ENCODE measurements at places on chromosomes 7 and 10.

DNA sequence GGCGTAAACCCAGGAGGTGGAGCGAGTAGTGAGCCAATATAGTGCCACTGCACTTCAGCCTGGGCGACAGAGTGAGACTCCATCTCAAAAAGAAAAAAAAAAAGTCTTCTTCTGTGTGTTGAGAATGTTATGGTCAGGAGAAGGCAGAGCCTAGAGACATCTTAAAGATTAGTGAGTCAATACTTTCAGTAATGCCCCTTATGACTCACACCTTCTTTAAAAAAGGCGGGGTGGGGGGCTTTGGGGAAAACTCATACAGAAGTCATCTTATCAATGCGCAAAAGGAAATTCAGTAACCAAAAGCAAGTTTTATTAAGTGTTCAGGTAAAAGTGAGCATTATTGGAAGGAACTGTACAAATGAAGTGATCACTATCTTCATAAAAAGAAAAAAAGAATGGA, 1369.8 kb upstream of the LRRTM3 start:
- no peak for DNase-seq
- no peaks in the 10 kb centered on the region for H3K27me3 ChIP-seq
- no peaks in the 10 kb centered on the region for H3K4me1 ChIP-seq
- H3K27ac ChIP-seq: no peak overlapping the region

GRCh38 chr7:77648742-77649338, 47.4 kb upstream of the RSBN1L start:
- H3K4me1 ChIP-seq: peaks cover 4% of the 10 kb centered on the region
- peaks cover 4% of the 10 kb centered on the region for H3K36me3 ChIP-seq
- H3K27me3 ChIP-seq: no peaks in the 10 kb centered on the region
- no peak overlapping the region for H3K27ac ChIP-seq

- H3K27me3 ChIP-seq: no peaks in the 10 kb centered on the region
- no peaks in the 10 kb centered on the region for H3K36me3 ChIP-seq
- no peak for DNase-seq
- no peak overlapping the region for H3K27ac ChIP-seq
- no peaks in the 10 kb centered on the region for H3K4me1 ChIP-seq
These were observed 304.4 kb downstream of the GRID1 start for GRCh38 chr10:86062198-86062550.

DNA sequence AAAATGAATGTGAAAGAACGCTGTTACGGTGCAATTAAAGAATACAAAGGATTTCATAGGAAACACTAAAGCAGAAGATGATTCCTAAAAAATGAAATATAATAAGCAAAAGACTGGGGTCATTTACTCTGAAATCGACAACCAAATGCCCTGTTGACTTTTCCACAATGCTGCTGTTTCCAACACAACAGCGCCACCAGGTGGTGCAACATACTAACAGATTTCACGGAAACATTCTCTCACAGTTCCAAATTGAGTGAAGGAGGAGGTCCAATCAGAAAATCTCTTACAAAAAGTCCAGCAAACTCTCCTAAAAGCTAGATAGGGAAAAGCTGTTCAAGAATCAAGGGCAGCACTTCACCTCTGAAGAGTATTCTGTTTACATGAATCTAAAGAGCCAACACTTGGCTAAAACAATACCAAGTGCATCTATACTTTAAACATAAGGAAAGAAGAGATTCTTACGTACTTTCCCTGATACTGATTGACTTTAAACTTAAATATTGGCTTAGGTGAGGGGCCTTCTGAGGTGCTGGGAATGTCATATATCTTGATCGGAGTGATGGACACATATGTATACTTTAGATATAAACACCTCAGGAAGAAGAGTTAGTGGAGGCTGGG, 55.9 kb downstream of the UPF2 start:
- no peaks in the 10 kb centered on the region for H3K36me3 ChIP-seq
- peak; percentile 72 for DNase-seq
- H3K27me3 ChIP-seq: no peaks in the 10 kb centered on the region
- H3K27ac ChIP-seq: no peak overlapping the region
- H3K4me1 ChIP-seq: no peaks in the 10 kb centered on the region
- H3K4me3 ChIP-seq: no peak overlapping the region

DNA sequence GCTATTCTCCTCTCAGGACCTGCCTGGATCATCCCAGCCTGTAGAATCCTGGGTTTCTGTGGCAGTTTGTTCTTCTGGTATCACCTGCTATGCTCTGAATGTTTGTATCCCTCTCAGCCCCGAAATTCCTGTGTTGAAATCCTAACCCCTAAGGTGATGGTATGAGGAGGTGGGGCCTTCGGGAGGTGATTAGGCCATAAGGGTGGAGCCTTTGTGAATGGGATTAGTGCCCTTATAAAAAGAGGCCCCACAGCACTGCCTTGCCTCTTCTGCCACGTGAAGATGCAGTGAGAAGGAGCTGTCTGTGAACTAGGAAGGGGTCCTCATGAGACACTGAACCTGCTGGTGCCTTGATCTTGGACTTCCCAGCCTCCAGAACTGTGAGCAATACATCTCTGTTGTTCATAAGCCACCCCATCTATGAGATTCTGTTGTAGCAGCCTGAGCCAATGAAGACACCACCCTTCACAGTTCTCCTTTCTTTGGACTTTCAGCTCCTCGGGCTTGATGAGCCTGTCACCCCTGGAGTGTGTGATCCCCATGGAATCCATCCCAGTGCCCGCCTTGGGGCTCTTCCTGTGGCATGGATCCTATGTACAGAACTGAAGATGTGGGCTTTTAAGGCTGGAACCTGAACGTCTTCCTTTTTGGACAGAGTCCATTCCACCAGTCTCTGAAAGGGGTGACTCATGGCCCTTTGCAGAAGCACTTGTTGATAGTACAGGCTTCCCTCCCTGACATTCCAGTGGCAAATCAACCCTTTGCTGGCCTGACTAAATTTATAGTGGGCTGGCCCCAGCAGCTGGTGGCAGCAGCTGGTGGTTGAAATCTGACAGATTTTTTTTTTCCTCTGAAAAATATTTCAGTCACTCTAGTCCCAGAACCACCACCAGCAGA, 138.0 kb downstream of the TACC2 start:
- peaks cover 10% of the 10 kb centered on the region for H3K4me1 ChIP-seq
- H3K36me3 ChIP-seq: no peaks in the 10 kb centered on the region
- peak overlapping the region; percentile 41 for H3K4me3 ChIP-seq
- H3K27ac ChIP-seq: peak overlapping the region; percentile 64
- peak; percentile 97 for DNase-seq

DNA sequence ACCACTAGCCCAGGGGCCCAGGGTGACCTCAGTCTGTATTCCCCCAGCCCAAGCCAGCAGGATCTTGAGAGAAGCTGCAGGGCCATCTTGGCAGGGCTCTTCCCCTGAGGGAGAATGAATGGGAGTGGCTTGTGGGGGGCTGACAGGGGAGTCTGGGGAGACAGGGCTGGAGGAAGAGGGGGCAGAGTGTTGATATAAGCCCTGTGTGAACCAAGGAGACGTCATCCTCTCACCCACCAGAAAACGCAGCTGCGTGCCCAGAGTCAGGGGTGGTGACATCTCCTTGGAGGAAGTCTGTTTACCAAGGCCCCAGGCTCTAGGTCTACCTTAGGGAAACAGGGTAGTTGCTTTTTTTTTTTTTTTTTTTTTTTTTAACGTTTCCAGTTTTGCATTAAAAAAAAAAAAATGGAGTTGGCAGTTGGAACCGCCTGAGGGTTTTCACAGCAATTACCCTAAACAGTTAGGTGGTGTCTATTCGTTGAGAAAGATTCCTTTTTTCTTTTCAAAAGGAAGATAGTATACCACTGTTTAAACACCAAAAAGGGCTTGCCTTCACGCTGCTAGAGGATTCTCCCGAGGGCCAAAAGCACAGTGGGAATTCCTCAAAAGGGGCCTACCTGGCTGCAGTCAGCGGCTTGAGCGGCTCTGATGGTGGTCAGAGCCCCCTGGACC, 113.8 kb downstream of the PRPF18 start:
- H3K4me3 ChIP-seq: no peak overlapping the region
- H3K36me3 ChIP-seq: peaks cover 40% of the 10 kb centered on the region
- H3K27ac ChIP-seq: no peak overlapping the region
- peaks cover 10% of the 10 kb centered on the region for H3K4me1 ChIP-seq
- no peaks in the 10 kb centered on the region for H3K27me3 ChIP-seq

GRCh38 chr7:102427019-102427405, 6.4 kb upstream of the ORAI2 start:
- H3K36me3 ChIP-seq: peaks cover 14% of the 10 kb centered on the region
- H3K27ac ChIP-seq: no peak overlapping the region
- DNase-seq: no peak
- no peaks in the 10 kb centered on the region for H3K4me1 ChIP-seq

DNA sequence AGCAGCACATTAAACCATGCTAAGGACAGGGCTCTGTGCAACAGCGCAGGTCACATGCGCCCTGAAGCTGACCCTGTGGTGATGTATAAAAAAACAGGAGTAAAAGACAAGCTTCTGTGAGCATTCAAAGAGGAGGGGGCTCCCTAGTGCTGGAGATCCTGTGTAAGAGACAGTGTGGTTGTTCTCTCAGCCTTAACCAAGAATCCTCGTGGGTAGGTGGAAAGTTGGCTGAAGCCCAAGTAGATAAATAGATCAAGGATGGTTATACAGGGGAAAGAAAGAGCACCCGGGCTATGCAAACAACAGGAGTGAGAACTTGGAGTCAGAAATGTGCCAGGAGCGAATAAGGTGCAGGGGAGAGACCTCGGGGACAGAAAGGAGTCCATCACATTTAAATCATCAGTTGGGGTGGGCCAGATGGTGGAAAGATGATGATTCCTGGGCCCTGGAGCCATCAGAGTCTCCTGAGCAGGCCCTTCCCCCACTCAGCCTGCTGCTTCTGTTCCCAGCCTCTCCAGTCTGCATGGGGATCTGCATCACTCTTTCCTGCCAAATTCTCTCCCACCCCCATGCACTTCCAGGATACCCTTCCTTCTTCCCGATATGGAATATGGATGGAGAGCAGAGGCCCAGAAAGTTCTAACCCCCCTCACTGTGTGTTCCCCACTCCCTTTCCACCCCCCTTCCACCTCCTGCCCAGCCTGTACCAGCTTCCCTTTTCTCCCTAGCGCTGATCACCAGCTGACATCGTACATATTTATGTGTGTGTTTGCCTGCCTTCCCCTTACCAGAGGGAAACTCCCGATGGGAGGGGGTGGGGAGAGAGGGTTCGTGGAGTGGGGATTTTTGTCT, 78.1 kb upstream of the PRR15 start:
- H3K4me1 ChIP-seq: peaks cover 7% of the 10 kb centered on the region
- no peak overlapping the region for H3K4me3 ChIP-seq
- no peaks in the 10 kb centered on the region for H3K27me3 ChIP-seq
- H3K36me3 ChIP-seq: no peaks in the 10 kb centered on the region

DNA sequence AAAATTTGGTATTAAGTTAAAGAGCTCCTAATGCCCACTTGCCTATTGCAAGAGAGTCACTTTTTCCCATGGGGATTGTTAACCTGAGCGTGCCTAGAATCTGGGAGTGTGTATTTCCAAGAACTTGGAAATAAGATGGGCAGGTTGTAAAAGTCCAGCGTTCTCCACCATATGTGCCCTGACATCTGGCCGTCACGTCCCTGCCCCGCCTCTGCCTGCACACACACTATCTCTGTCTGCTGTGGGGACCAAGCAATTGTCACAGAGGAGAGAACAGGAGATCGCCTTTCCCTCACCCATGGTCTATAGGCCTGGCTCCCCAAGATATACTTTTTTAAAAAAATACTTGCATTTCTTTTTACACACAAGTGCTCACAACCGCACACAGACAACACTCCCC, 396.5 kb upstream of the PFKP start:
- H3K36me3 ChIP-seq: no peaks in the 10 kb centered on the region
- H3K27me3 ChIP-seq: no peaks in the 10 kb centered on the region
- no peak overlapping the region for H3K4me3 ChIP-seq
- DNase-seq: no peak

DNA sequence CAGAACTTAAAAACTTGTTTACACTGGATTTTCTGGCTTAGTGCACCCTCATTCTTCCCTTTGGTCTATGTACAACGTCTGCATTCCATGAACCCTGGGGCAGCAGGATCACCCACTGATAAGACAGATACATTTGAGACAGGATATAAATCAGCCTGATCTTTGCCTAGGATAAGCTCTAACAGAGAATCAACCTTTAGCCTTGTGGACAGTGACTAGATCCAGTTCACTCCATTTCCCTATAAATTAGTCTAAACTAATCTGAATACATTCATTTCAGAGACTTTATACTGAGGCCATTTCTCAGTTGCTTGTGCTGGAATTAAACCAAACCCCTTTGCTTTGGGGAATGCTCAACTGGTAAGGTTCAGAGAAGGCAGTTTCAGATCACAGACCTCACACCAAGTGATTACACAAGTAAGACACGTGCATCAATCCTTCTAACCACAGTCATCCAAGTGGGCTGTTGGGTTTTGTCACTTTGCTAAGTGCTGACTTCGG, 639.8 kb upstream of the FZD8 start:
- no peak overlapping the region for H3K27ac ChIP-seq
- no peaks in the 10 kb centered on the region for H3K27me3 ChIP-seq
- H3K36me3 ChIP-seq: no peaks in the 10 kb centered on the region
- no peak overlapping the region for H3K4me3 ChIP-seq
- DNase-seq: peak; percentile 30
- no peaks in the 10 kb centered on the region for H3K4me1 ChIP-seq

GRCh38 chr10:98910546-98910945, 325.1 kb downstream of the HPSE2 start:
- no peaks in the 10 kb centered on the region for H3K36me3 ChIP-seq
- no peaks in the 10 kb centered on the region for H3K4me1 ChIP-seq
- no peak overlapping the region for H3K27ac ChIP-seq
- H3K4me3 ChIP-seq: no peak overlapping the region
- DNase-seq: no peak

- H3K27ac ChIP-seq: peak overlapping the region; percentile 59
- H3K27me3 ChIP-seq: no peaks in the 10 kb centered on the region
- DNase-seq: no peak
- peaks cover 5% of the 10 kb centered on the region for H3K4me1 ChIP-seq
- H3K36me3 ChIP-seq: peaks cover 5% of the 10 kb centered on the region
- peak overlapping the region; percentile 98 for H3K4me3 ChIP-seq
These were observed 707 bp upstream of the GHITM start for GRCh38 chr10:84138478-84139125.

DNA sequence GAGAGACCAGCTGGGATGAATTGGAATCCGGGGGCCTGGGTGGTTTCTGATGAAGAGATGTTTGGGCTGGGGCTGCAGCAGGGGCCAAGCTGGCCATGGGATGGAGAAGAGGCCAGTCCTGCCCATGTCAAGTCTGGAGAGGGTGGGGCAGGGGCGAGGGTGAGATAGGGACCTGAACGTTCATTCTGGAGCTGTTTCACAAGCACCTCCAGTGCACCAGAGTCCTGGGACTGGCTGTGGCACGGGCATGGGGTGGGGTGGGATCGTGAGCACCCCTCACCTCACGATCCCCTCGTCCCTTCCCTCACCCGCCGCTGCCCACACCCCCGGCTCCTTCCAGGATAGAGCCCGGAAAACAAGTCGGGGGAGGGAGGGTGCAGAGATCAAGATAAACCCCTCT, 25.8 kb upstream of the PSMG3 start:
- H3K27ac ChIP-seq: no peak overlapping the region
- H3K27me3 ChIP-seq: peaks cover 26% of the 10 kb centered on the region
- H3K4me3 ChIP-seq: no peak overlapping the region
- H3K36me3 ChIP-seq: no peaks in the 10 kb centered on the region
- no peaks in the 10 kb centered on the region for H3K4me1 ChIP-seq
- no peak for DNase-seq
